ENCODE measurements at places on chromosomes 7 and 10. TPM values are rescaled to one million over a fixed set of nuclear protein-coding genes. Genes with fewer than 3 reads are reported as not detected.

- no peak for DNase-seq
- H3K4me3 ChIP-seq: no peak overlapping the region
- H3K27ac ChIP-seq: no peak overlapping the region
- no peaks in the 10 kb centered on the region for H3K36me3 ChIP-seq
- H3K4me1 ChIP-seq: no peaks in the 10 kb centered on the region
These were observed 767.7 kb downstream of the TYW1 start for GRCh38 chr7:67764289-67764688.

- no peak overlapping the region for H3K4me3 ChIP-seq
- H3K36me3 ChIP-seq: peaks cover 5% of the 10 kb centered on the region
- no peaks in the 10 kb centered on the region for H3K27me3 ChIP-seq
- DNase-seq: no peak
- H3K4me1 ChIP-seq: peaks cover 32% of the 10 kb centered on the region
- no peak overlapping the region for H3K27ac ChIP-seq
These were observed 122.2 kb downstream of the MPP7 start for GRCh38 chr10:28180654-28181053.

Gene NUTM2B
- 1.7 TPM for total RNA-seq

GRCh38 chr7:40135317-40135610 is 459 bp downstream of the SUGCT start:
- no peak for DNase-seq
- peak overlapping the region; percentile 91 for H3K4me3 ChIP-seq
- peaks cover 13% of the 10 kb centered on the region for H3K4me1 ChIP-seq
- peaks cover 7% of the 10 kb centered on the region for H3K27me3 ChIP-seq

DNA sequence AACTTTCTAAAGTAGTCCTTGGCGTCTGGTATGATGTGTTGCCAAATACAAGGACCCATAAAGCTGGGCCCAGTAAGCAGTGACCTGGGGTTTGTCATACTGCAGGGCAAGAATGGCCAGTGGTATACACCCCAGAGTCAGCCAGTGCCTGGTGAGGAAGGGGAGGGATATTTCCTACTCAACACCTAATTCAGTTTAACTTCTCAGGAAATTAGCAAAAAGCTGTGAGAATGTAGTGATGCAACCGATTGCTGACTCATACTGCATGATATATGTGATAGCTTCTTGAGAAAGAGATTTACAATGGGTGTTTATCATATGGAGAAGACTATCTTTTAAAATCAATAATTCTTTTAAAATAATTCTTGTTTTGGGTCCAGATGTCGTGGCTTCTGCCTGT is 889.3 kb upstream of the CELF2 start:
- H3K27ac ChIP-seq: no peak overlapping the region
- no peaks in the 10 kb centered on the region for H3K4me1 ChIP-seq
- H3K27me3 ChIP-seq: peaks cover 5% of the 10 kb centered on the region
- no peaks in the 10 kb centered on the region for H3K36me3 ChIP-seq

- H3K27ac ChIP-seq: no peak overlapping the region
- peaks cover 2% of the 10 kb centered on the region for H3K4me1 ChIP-seq
- peaks cover 2% of the 10 kb centered on the region for H3K36me3 ChIP-seq
- peaks cover 49% of the 10 kb centered on the region for H3K27me3 ChIP-seq
These were observed 13.0 kb downstream of the OR9A2 start for GRCh38 chr7:143013893-143014292.

DNA sequence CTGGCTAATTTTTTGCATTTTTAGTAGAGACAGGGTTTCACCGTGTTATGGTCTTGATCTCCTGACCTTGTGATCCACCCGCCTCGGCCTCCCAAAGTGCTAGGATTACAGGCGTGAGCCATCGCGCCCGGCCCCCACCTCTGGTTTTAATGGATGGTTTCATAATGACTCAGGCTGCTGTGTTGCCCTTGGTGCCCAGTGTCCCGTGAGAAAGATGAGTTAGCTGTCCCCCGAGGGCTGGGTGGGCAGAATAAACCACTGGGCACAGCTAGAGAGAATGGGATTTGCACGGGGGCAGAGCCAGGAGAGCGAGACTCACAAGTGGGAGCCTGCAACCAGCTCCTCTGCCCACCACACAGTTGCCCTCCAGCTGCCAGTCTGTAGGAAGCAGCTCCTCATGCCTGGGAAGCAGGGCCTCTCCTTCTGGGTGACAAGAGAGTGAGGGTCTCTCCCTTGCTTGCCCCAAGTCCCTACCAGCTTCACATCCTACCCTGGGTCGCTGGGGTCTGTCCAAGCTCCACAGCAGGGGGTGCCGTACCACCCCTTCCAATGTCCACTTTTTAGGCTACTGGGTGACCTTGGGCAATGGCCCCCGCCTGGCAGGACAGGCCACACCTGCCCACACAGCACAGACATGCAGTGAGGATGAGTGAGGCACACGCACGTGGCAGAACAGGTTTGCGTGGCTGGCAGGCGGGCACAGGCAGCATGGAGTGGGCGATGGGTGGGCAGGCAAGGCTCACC is 16.1 kb upstream of the NDST2 start:
- H3K27me3 ChIP-seq: no peaks in the 10 kb centered on the region
- DNase-seq: no peak
- no peak overlapping the region for H3K27ac ChIP-seq

DNA sequence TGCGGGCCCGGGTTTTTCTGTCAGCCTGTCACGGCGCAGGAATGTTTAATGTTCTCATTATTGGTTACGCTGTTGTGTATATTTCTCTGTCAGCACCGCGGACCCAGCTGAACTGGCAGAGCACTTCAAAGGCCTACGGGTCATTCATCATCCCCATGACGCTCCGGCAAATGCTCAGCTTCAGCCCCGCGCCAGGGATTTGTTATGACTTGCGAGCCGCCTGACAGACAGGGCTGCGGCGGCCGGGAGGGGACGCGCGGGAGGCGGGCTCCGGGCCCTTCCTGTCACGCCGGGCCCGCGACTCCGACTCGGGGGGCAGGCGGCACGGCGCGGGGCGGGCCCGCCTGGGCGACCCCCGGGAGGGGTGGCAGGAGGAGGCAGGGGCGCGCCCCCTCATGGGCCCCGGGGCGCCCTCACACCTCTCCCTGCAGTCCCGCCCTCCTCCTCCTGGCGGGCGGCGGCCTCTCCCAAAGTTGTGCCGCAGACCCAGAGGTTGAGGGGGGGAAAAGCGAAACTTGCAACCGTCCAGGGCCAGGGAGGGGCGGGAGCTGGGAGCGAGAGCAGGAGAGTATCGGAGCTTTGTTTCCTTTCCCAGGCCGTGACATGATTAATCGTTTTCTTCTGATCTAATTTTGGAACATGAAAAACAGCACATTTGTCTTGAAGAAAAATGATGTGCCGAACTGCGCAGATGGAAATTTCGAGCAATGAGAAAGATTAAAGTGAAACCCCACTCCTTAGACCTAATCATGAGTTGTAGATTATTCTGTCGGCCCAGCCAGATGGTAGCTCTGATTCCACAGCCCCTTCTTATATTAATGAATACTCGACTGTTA is 59.3 kb upstream of the COMTD1 start:
- H3K4me3 ChIP-seq: no peak overlapping the region
- peak; percentile 19 for DNase-seq
- H3K36me3 ChIP-seq: no peaks in the 10 kb centered on the region
- peaks cover 14% of the 10 kb centered on the region for H3K27me3 ChIP-seq

GRCh38 chr7:55488804-55489340 is 83.4 kb downstream of the VOPP1 start:
- H3K36me3 ChIP-seq: peaks cover 19% of the 10 kb centered on the region
- no peak for DNase-seq
- H3K4me1 ChIP-seq: peaks cover 59% of the 10 kb centered on the region
- H3K27me3 ChIP-seq: no peaks in the 10 kb centered on the region

DNA sequence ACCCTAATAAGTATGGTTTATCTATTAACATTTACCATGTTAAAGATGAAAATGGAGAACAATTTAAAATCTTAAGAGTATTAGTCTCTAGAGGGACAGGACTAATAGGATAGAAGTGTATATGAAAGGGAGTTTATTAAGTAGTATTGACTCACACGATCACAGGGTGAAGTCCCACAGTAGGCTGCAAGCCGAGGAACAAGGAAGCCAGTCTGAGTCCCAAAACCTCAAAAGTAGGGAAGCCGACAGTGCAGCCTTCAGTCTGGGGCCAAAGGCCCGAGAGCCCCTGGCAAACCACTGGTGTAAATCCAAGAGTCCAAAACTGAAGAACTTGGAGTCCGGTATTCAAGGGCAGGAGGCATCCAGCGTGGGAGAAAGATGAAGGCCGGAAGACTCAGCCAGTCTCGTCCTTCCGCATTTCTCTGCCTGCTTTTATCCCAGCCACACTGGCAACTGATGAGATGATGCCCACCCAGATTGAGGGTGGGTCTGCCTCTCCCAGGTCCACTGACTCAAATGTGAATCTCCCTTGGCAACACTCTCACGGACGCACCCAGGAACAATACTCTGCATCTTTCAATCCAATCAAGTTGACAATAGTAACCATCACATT is 140.8 kb upstream of the FAM20C start:
- H3K4me1 ChIP-seq: no peaks in the 10 kb centered on the region
- peaks cover 15% of the 10 kb centered on the region for H3K27me3 ChIP-seq
- no peak for DNase-seq
- H3K36me3 ChIP-seq: no peaks in the 10 kb centered on the region

Gene SLC35G1
- 5.8 TPM for total RNA-seq

GRCh38 chr7:45660901-45661211 is 86.7 kb downstream of the ADCY1 start:
- no peak overlapping the region for H3K27ac ChIP-seq
- no peak overlapping the region for H3K4me3 ChIP-seq
- DNase-seq: no peak
- H3K36me3 ChIP-seq: no peaks in the 10 kb centered on the region

- peaks cover 5% of the 10 kb centered on the region for H3K27me3 ChIP-seq
- no peak overlapping the region for H3K4me3 ChIP-seq
- H3K27ac ChIP-seq: no peak overlapping the region
- no peak for DNase-seq
- H3K36me3 ChIP-seq: peaks cover 2% of the 10 kb centered on the region
These were observed 32.1 kb downstream of the SGCE start for GRCh38 chr7:94623820-94624219.

Gene GPR26
- not detected for total RNA-seq

DNA sequence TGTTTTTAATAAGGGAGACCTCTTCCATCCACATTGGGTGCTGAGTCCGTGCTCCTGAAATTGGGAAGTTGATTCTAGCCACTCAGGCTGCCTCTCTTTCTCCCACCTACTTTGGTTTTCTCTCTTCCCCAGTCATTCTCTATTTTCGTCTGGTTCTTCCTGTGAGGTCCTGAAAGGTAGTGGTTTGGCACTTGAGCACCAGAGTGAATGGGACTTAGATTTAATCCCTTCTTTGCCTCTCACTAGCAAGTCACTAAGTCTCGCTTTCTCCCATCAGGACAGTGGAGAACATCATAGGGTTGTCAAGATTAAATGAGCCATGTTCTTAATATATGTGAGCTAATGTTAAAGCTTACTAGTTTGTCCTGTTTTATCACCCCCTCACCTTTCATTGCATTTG is 4.0 kb upstream of the AASS start:
- peaks cover 4% of the 10 kb centered on the region for H3K36me3 ChIP-seq
- H3K27ac ChIP-seq: no peak overlapping the region
- H3K4me3 ChIP-seq: no peak overlapping the region
- DNase-seq: no peak
- H3K27me3 ChIP-seq: peaks cover 14% of the 10 kb centered on the region
- H3K4me1 ChIP-seq: peaks cover 15% of the 10 kb centered on the region

Gene SPDYE9
- not detected for total RNA-seq

DNA sequence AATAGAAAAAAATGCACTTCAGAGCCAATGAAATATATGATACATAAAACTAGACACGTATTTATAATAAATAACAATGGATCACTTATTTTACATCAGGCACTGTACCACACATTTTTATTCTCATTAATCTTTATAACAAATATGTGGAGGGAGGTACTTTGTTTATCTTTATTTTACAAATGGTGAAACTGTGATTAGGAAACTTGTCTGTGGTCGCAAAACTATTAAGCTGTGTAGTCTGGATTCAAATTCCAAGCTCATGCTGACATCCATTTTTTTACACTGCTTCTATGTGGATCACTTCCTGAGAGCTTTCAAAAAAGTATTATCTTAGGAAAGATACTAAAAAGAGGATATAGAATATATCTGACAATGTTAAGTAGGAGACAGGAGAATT is 978.6 kb downstream of the SORCS1 start:
- no peak for DNase-seq
- H3K27me3 ChIP-seq: no peaks in the 10 kb centered on the region
- H3K4me3 ChIP-seq: no peak overlapping the region
- no peaks in the 10 kb centered on the region for H3K36me3 ChIP-seq

GRCh38 chr7:124672011-124672410 is 93.6 kb downstream of the GPR37 start:
- no peak overlapping the region for H3K27ac ChIP-seq
- no peak for DNase-seq
- peaks cover 2% of the 10 kb centered on the region for H3K4me1 ChIP-seq
- H3K4me3 ChIP-seq: no peak overlapping the region

DNA sequence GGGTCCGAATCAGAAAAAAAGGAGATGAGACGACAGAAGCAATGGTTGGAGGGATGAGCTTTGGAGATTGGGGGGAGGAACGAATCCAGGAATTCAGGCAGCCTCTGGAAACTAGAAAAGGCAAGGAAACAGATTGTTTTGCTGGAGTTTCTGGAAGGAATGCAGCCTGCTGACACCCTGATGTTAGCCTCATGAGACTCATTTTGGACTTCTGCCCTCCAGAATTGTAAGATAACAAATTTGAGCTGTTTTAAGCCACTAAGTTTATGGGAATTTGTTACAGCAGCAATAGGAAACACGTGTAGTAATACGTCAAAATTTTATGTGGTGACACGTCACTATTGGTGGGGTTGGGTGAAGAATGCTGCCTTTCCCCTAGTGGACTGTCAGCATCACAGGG is 25.6 kb upstream of the NPS start:
- DNase-seq: no peak
- no peaks in the 10 kb centered on the region for H3K4me1 ChIP-seq
- no peak overlapping the region for H3K4me3 ChIP-seq
- H3K27me3 ChIP-seq: no peaks in the 10 kb centered on the region
- H3K36me3 ChIP-seq: no peaks in the 10 kb centered on the region
- H3K27ac ChIP-seq: no peak overlapping the region

Gene PODXL
- total RNA-seq: 0.47 TPM

GRCh38 chr7:111212857-111213523 is 122.1 kb downstream of the LRRN3 start:
- H3K27me3 ChIP-seq: no peaks in the 10 kb centered on the region
- no peak overlapping the region for H3K4me3 ChIP-seq
- no peak for DNase-seq
- H3K4me1 ChIP-seq: peaks cover 3% of the 10 kb centered on the region
- H3K27ac ChIP-seq: no peak overlapping the region

DNA sequence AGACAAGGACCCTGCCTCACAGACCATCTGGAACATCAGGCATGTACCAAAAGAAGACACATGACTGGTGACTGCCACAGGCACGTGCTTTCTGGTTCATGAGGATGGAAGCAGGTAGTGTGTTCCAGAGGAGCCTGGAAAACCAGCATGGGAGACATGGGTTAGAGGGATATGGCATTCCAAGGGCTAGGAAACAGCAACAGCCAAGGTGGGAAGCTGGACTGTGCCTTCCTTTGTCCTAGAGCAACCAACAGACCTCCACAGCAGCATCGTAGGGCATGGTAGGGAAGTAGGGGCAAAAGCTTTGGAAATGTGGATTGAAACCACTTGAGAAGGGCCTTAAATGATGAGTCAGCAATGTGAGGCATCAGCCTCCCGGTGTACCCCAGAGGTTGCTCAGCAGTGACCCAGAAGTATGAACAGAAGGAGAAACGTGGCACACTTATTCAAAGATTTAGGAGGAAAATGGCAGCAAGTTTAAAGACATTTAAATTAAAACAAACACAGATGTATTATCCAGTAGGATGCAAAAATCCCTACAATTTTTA is 51.0 kb downstream of the PRLHR start:
- no peak for DNase-seq
- no peak overlapping the region for H3K27ac ChIP-seq
- H3K4me3 ChIP-seq: no peak overlapping the region
- no peaks in the 10 kb centered on the region for H3K36me3 ChIP-seq
- peaks cover 81% of the 10 kb centered on the region for H3K27me3 ChIP-seq
- peaks cover 3% of the 10 kb centered on the region for H3K4me1 ChIP-seq
